ENCODE measurements at places on chromosomes 1 and 21. TPM values are rescaled to one million over a fixed set of nuclear protein-coding genes. Genes with fewer than 3 reads are reported as not detected.

DNA sequence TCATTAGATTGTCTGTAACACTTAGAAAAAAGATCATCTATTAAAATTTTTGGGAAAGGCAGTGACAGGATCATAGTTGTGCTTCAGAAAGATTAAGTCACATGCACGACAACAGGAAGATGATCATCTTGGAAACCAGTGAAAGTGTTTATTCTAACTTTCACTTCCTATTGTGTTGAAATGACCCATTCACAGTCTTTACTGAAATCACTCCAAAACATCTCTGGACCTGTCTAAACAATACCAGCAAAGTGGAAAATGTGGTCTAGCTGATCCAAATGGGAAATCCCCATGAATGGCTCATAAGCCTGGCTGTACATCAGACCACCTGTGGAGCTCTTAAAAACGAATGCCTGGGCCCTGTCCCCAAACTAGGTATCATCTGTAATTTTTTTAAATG, 111.1 kb upstream of the ETV3 start:
- no peak for DNase-seq

DNA sequence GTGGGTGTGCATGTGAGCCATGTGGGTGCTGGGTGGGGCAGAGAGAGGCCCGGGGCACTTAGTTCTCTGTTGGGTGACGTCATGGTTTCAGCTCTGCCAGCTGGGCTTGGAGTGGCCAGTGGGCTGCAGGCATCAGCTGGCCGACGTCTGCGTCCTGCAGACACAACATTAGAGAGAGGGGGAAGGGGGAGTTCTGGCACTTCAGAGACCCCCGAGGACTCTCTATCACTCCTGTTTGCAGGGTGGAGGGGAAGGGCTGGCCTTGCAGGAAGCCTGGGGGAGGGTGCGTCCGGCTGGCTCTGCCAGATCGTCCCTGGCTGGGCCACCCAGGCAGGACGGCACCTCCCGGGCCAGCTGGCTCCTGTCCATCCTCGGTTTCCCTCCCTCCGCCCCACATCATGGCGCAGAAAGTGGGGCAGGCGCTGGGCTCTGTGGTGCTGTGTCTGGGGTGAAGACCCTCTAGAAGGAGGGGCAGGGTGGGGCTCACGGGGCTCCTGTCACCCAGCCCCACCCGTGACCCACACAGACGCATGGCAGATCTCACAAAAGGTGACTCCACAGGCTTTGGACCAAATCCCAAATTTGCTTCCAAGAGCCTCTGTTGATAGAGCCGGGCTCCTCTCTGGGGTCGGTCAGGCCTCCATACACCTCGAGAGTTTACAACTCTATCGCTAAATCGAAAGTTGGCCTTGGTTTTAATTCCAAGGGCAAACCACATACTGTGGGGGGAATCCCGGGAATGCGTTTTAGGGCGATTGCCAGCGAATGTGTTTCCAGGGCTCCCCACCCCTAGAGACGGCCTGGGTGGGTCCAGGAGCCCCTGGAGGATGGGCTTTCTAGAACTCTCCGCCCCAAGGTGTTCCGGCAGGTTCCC, 73.4 kb upstream of the TTC34 start:
- DNase-seq, result no peak

BARHL2 gene
- not detected for polyA plus RNA-seq

HEYL gene
- polyA plus RNA-seq, result 2.6 TPM
